ENCODE measurements at places on chromosomes 7 and 10.

- no peak for DNase-seq
Measured at GRCh38 chr7:152588350-152588749, 87.6 kb downstream of the XRCC2 start.

- no peak for DNase-seq
Measured at GRCh38 chr7:79837915-79838314, 296.7 kb upstream of the GNAI1 start.

- no peak for DNase-seq
Measured at GRCh38 chr7:22564511-22565045, 64.6 kb upstream of the STEAP1B start.

GRCh38 chr10:100528921-100529474 lies 673 bp downstream of the NDUFB8 start:
- no peak for DNase-seq

Data from CD4-positive, CD25-positive, alpha-beta regulatory T cell (primary cell).